ENCODE measurements at places on chromosomes 1 and 21. TPM values are rescaled to one million over a fixed set of nuclear protein-coding genes. Genes with fewer than 3 reads are reported as not detected.
A peak's percentile ranks its signal among the peaks of the same experiment; 100 is the strongest.

- H3K36me3 ChIP-seq, result no peaks in the 10 kb centered on the region
- H3K27ac ChIP-seq, result no peak overlapping the region
- no peak for DNase-seq
- peaks cover 3% of the 10 kb centered on the region for H3K4me1 ChIP-seq
- no peaks in the 10 kb centered on the region for H3K27me3 ChIP-seq
- H3K4me3 ChIP-seq, result no peak overlapping the region
Measured at GRCh38 chr1:88581703-88582102, 102.4 kb upstream of the PKN2 start.

DNA sequence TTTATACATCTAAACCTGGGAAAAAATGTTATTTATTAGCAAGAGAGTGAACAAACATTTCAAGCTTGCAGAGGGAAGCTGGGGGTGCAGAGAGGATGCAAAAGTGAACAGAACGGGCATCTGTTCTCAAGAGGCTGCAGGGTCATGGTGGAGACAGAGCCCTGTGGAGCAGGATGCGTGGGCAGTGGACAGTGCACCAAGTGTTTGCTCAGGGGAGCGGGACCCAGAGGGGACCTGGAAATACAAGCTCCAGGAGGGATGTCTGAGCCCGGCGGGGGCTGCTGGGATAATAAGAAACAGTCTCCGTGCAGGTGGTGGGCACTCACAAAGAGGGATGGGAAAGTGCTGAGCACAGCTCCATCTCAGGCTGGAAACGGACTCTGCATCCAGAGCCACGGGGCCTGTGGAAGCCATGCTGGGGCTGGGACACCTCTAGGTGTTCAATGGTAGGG lies 105.3 kb upstream of the SLC45A1 start:
- DNase-seq, result no peak
- no peak overlapping the region for H3K4me3 ChIP-seq
- no peaks in the 10 kb centered on the region for H3K27me3 ChIP-seq
- peaks cover 36% of the 10 kb centered on the region for H3K4me1 ChIP-seq
- H3K27ac ChIP-seq, result peak overlapping the region; percentile 85

- no peaks in the 10 kb centered on the region for H3K27me3 ChIP-seq
- H3K36me3 ChIP-seq, result no peaks in the 10 kb centered on the region
- no peak overlapping the region for H3K27ac ChIP-seq
- no peaks in the 10 kb centered on the region for H3K4me1 ChIP-seq
- H3K4me3 ChIP-seq, result no peak overlapping the region
- no peak for DNase-seq
Measured at GRCh38 chr21:42435833-42436232, 32.1 kb downstream of the UBASH3A start.

GRCh38 chr1:207454046-207454964 lies at the start of gene CR2:
TSS of gene CR2 (plus strand) at chr1:207454328. CDS start at chr1:207454419, 91 bp downstream.
- H3K4me3 ChIP-seq, result no peak within 1 kb of the TSS
- H3K36me3 ChIP-seq, result no peaks in the 10 kb centered on the region
- no peak within 1 kb of the TSS for H3K27ac ChIP-seq

GRCh38 chr1:12232221-12232620 lies 2.4 kb downstream of the VPS13D start:
- no peak for DNase-seq
- no peak overlapping the region for H3K4me3 ChIP-seq
- H3K27ac ChIP-seq, result no peak overlapping the region
- no peaks in the 10 kb centered on the region for H3K27me3 ChIP-seq
- H3K4me1 ChIP-seq, result 0 out of 2 replicates have a peak, but pooled peaks cover 4% of the 10 kb centered on the region

GRCh38 chr1:34050709-34051485 lies 114.1 kb downstream of the CSMD2 start:
- no peak overlapping the region for H3K4me3 ChIP-seq
- H3K4me1 ChIP-seq, result no peaks in the 10 kb centered on the region
- no peak for DNase-seq
- H3K27me3 ChIP-seq, result 0 out of 2 replicates have a peak, but pooled peaks cover 8% of the 10 kb centered on the region

- H3K36me3 ChIP-seq, result peaks cover 10% of the 10 kb centered on the region
- no peak overlapping the region for H3K27ac ChIP-seq
- no peak overlapping the region for H3K4me3 ChIP-seq
- H3K4me1 ChIP-seq, result peaks cover 15% of the 10 kb centered on the region
- H3K27me3 ChIP-seq, result no peaks in the 10 kb centered on the region
Measured at GRCh38 chr21:35016071-35016470, 33.0 kb downstream of the RUNX1 start.

DNA sequence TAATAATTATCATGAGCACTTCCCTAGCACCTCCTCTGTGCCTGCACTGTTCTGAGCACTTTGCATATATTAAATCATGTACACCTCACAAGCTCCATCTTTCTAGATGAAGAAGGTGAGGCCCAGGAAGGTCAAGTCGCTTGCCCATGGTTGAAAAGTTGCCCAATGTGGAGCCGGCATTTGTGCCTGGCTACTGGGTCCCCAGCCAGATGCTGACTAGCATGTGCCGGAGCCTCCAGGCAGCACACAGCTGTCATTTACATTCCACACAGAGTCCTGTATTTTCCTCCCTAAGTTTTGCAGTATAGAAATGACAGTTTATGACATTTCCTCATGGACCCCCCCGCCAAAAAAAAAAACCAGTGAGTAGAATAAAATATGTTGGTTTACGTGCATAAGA lies 94.3 kb downstream of the BCAR3 start:
- peaks cover 68% of the 10 kb centered on the region for H3K36me3 ChIP-seq
- H3K4me1 ChIP-seq, result peaks cover 11% of the 10 kb centered on the region
- H3K27me3 ChIP-seq, result no peaks in the 10 kb centered on the region
- no peak overlapping the region for H3K4me3 ChIP-seq
- H3K27ac ChIP-seq, result no peak overlapping the region

- H3K27me3 ChIP-seq, result no peaks in the 10 kb centered on the region
- no peak overlapping the region for H3K27ac ChIP-seq
- no peaks in the 10 kb centered on the region for H3K36me3 ChIP-seq
- DNase-seq, result no peak
Measured at GRCh38 chr1:111956155-111956771, 33.2 kb downstream of the KCND3 start.

- H3K4me3 ChIP-seq, result no peak overlapping the region
- H3K27ac ChIP-seq, result no peak overlapping the region
- H3K27me3 ChIP-seq, result no peaks in the 10 kb centered on the region
- H3K36me3 ChIP-seq, result no peaks in the 10 kb centered on the region
- no peaks in the 10 kb centered on the region for H3K4me1 ChIP-seq
Measured at GRCh38 chr1:231494439-231495110, 33.9 kb upstream of the TSNAX start.

DNA sequence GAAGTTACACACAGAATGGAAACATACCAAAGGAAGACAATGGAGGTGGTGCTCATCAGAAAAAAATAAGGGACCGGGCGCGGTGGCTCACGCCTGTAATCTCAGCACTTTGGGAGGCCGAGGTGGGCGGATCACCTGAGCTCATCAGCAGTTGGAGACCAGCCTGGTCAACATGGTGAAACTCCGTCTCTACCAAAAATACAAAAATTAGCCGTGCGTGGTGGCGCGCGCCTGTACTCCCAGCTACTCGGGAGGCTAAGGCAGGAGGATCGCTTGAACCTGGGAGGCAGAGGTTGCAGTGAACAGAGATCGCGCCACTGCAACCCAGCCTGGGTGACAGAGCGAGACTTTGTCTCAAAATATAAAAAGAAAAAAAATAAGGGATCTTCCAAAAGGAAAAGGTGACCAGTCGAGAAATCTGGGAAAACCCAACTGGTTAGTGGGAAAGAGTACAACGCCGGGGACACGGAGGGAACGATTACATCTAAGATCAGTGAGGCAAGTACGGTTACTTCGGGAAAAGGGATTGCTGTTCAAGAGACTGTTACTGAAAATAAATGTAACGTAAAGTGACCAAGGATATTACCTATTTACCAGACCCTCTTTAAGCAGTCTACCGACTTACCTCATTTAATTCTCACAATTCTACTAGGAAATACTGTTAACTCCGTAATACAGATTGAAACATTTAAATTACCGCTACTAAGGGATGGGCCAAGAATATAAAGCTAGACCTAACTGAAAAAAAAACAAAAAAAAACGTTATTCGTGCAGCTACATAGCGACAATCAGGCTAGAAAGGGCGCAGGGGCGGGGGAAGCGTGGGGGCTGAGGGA lies 822 bp downstream of the CCT3 start:
- H3K4me3 ChIP-seq, result peak overlapping the region; percentile 76
- no peaks in the 10 kb centered on the region for H3K27me3 ChIP-seq
- H3K36me3 ChIP-seq, result peaks cover 34% of the 10 kb centered on the region
- H3K27ac ChIP-seq, result peak overlapping the region; percentile 61
- DNase-seq, result no peak
- no peaks in the 10 kb centered on the region for H3K4me1 ChIP-seq

- H3K4me3 ChIP-seq, result no peak overlapping the region
- DNase-seq, result no peak
- H3K4me1 ChIP-seq, result no peaks in the 10 kb centered on the region
- no peak overlapping the region for H3K27ac ChIP-seq
- no peaks in the 10 kb centered on the region for H3K27me3 ChIP-seq
Measured at GRCh38 chr1:174417921-174418320, 29.8 kb upstream of the GPR52 start.

DNA sequence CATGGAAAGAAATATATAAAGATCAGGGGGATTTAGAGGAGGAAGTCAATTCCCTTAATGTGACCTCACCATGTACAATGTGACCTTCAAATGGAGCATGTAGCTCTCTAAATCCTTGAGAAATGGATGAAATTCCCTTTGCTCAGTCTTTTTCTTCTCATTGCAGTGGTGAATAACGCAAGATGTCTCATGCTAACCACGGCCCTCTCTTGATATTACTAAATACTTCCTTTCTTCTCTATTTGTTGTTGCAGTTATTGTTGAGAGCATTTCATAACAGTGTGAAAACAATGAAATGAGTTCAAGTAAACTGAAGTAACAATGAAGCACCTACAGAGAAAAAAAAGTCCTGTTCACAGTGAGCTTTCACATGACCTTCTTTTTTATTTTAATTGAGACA lies 55.6 kb downstream of the ZNF281 start:
- no peaks in the 10 kb centered on the region for H3K36me3 ChIP-seq
- no peaks in the 10 kb centered on the region for H3K4me1 ChIP-seq
- no peak overlapping the region for H3K4me3 ChIP-seq

GRCh38 chr1:185566995-185567394 lies 167.2 kb upstream of the HMCN1 start:
- H3K27ac ChIP-seq, result no peak overlapping the region
- H3K27me3 ChIP-seq, result no peaks in the 10 kb centered on the region
- no peak overlapping the region for H3K4me3 ChIP-seq

- no peaks in the 10 kb centered on the region for H3K4me1 ChIP-seq
- no peak for DNase-seq
- H3K4me3 ChIP-seq, result no peak overlapping the region
- H3K36me3 ChIP-seq, result no peaks in the 10 kb centered on the region
- H3K27me3 ChIP-seq, result no peaks in the 10 kb centered on the region
- no peak overlapping the region for H3K27ac ChIP-seq
Measured at GRCh38 chr1:189084811-189085210, 1392.9 kb downstream of the BRINP3 start.

GRCh38 chr1:16122350-16122881 lies 33.5 kb downstream of the EPHA2 start:
- peaks cover 45% of the 10 kb centered on the region for H3K36me3 ChIP-seq
- H3K4me1 ChIP-seq, result peaks cover 11% of the 10 kb centered on the region
- H3K27ac ChIP-seq, result no peak overlapping the region
- no peak overlapping the region for H3K4me3 ChIP-seq
- no peaks in the 10 kb centered on the region for H3K27me3 ChIP-seq
- no peak for DNase-seq

DNA sequence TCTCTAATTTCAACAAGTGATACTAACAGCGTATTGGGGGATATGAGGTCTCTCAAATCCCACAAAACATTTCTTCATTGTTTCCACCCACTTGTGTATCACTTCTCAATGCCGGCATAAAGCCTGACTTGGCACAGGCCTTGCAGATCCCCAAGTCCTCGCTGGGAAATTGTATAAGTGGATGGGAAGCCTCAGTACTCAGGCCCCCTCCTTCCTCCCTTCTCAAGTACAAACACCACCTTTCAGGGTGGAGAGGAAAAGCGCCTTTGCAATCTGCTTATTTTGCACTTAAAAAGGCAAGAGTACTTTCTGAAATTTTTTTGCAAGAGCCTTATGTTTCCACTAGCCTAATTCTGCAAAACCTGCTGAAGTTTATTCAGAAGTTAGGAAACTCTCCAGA lies 25.8 kb upstream of the KLHDC8A start:
- H3K36me3 ChIP-seq, result no peaks in the 10 kb centered on the region
- H3K4me3 ChIP-seq, result no peak overlapping the region
- peaks cover 22% of the 10 kb centered on the region for H3K27me3 ChIP-seq

DNA sequence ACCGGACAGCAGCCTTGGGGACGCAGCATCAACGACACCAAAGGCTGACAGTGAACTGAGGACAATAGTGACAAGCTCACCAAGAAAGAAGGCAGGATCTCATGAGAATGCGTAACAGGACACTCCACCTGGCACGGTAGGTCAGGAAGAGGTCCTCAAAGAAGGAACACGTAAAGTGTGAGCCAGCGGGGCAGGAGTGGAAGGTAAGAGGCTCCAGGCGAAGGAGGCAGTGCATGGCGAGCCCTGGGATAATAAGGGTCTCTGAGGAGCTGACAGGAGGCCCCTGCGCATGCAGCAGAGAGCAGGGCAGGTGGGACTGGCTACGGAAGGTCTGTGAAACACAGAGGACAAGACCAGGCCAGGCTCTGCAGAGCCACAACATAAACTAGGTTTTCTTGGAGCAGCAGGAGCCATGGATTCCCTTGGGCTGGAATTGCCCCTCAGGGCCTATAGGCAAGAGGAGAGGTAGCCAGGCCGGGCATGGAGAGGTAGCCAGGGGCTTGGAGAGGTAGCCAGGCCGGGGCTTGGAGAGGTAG lies 8.2 kb downstream of the LSS start:
- H3K27ac ChIP-seq, result no peak overlapping the region
- H3K36me3 ChIP-seq, result 0 out of 2 replicates have a peak, but pooled peaks cover 5% of the 10 kb centered on the region
- no peaks in the 10 kb centered on the region for H3K27me3 ChIP-seq

DNA sequence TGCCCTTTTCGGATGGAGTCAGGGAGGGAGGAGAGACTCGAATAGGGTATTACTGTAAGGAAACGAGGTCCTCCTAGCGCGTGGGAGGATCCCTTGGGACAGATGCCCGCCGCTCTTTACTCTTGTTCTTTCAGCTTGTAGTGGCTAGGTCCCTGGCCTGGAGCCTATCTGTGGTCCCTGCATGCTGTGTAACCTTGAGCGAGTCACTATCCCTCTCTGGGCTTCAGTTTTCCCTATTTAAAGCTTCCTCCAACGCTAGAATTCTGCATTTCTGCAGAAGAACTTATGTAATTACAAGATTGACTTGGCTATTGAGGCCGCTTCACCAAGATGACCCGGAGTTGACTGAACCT lies 744 bp downstream of the MIER1 start:
- peak overlapping the region; percentile 73 for H3K27ac ChIP-seq
- no peaks in the 10 kb centered on the region for H3K27me3 ChIP-seq
- H3K4me1 ChIP-seq, result peaks cover 11% of the 10 kb centered on the region
- H3K36me3 ChIP-seq, result no peaks in the 10 kb centered on the region

GRCh38 chr1:1914101-1914970 lies 724 bp upstream of the CALML6 start:
- H3K27ac ChIP-seq, result peak overlapping the region; percentile 12
- no peaks in the 10 kb centered on the region for H3K36me3 ChIP-seq
- peaks cover 17% of the 10 kb centered on the region for H3K4me1 ChIP-seq
- H3K27me3 ChIP-seq, result no peaks in the 10 kb centered on the region

Gene KIF21B
- total RNA-seq, result 0.61 TPM

Gene MAP10
- total RNA-seq, result not detected

Gene FCER1G
- 0.28 TPM for total RNA-seq

Gene FCRLA
- 164 TPM for total RNA-seq

Gene CLCA1
- not detected for total RNA-seq

Gene GBP6
- total RNA-seq, result not detected

Gene CREB3L4
- total RNA-seq, result 7.5 TPM

Gene ELOVL1
- total RNA-seq, result 43.5 TPM

Gene GJA4
- total RNA-seq, result not detected

Gene CD101
- total RNA-seq, result 2.3 TPM

Gene DCST1
- total RNA-seq, result not detected
